ENCODE measurements at places on chromosomes 6 and 20.

DNA sequence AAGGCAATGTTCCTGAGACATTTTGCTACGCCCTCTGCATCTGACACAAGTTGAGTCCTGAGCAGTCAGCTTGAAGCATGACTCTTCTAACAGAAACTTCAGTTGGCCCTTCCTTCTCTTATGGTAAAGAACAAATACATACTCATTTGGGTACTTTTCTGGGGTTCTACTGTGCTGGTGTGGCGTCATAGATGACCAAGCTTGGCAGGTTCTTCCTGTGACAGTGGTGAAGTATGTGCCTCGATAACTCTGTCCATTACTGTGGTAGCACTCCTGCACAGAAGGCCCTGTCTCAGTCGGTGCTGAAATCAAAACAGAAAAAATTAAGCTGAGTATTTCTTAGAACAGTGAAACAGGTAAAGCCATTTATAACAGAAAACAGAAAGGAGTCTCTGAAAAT, 152.5 kb downstream of the SLC22A3 start:
- no peak for DNase-seq

DNA sequence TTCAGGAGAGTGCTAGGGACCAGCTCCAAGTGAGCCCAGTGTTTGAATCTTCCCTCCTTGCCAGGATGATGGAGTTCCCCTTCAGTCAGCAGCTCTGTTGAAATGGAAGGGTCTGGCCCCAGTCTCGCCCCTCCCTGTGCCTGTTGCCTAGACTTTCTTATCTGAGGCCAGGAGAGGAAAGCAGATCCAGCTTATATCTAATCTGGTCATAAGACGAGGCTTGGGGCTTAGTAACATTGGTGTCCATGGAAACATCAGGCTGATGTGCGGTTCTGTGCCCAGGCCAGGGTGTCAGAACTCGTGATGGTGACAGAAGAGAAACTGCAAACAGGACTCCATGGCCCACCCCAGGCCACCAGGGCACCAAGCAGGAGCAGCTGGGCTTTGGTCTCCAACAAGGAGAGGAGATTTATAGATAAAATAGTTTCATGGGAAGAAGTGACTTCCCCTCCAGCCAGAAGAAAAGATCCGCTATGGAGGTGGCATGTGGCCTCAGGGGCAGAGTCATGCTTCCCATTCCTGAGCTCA, 9.8 kb downstream of the MAS1L start:
- DNase-seq, result no peak

- DNase-seq, result no peak
These were observed 280.0 kb upstream of the TBX18 start for GRCh38 chr6:85044361-85044760.

DNA sequence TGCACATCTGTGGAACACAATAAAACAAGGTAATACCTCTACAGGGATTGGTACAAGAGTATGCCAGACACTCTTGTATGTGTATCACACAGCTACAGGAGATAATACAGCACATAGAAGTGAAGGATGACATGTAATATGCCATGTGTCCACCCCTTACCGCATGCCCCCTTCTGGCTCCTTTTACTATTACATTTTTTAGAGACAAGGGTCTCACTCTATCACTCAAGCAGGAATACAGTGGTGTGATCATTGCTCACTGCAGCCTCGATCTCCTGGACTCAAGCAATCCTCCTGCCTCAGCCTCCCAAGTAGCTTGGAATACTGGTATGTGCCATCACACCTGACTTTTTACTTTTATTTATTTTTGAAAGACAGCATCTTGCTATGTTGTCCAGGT, 4.2 kb upstream of the NCR3 start:
- DNase-seq, result peak; percentile 30

GRCh38 chr6:70839286-70840266, 117.3 kb downstream of the B3GAT2 start:
- DNase-seq, result no peak

All from astrocyte of the spinal cord (primary cell).